ENCODE measurements at places on chromosomes 1 and 21.

- peak; percentile 81 for DNase-seq
Observed at GRCh38 chr1:200738949-200739651, 407 bp downstream of the CAMSAP2 start.

GRCh38 chr1:164261691-164262240 lies 297.2 kb upstream of the PBX1 start:
- DNase-seq = no peak

DNA sequence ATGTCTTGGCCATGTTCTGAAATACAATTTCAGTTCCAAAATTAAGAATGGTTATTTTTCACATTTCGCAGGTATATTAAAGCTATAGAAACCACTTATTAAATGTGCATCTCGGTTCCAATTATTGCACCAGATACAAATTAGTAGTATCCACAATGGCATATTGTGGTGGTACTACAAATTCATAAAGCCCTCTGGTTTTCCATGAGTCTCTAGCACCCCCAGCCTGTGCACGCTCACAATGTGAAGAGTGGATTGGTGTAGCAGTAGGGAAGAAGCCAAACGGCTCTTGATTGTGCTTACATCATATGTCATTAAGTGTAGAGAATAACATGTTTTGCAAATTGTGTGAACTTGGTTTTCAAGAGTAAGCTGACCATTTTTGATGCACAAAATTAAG lies 1.9 kb upstream of the BRINP3 start:
- DNase-seq = no peak

DNA sequence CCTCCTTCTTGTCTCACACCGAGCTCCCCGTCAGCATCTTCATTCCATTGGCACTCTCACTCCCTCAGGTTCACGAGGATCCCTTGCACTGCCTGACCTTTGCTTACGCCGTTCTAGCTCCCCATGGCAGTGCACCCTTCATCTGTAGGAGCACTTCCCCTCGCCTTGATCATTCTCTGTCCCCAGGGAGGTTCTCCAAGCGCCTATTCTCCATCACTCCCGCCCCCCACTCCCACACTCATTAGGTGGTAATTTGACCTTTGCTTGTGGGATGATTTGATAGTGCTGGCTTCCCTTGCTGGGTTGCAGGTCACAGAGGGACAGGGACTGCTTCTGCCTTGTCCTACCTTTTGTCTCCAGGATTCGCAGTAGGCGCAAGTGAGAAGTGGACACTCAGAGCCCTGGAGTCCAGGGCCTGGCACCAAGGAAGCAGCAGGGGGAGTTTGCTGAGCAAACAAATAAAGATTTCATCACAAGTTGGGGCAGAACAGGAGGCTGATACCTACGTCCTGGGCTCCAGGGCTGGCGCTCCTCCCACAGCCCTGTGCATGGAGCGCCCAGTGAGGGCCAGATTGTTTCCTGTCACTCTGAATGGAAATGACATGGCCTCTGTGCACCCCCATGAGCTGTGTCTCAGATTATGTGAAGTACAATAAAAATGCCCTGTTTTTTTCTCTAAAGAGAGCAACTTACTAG lies 82.0 kb upstream of the RUNX3 start:
- peak; percentile 41 for DNase-seq

DNA sequence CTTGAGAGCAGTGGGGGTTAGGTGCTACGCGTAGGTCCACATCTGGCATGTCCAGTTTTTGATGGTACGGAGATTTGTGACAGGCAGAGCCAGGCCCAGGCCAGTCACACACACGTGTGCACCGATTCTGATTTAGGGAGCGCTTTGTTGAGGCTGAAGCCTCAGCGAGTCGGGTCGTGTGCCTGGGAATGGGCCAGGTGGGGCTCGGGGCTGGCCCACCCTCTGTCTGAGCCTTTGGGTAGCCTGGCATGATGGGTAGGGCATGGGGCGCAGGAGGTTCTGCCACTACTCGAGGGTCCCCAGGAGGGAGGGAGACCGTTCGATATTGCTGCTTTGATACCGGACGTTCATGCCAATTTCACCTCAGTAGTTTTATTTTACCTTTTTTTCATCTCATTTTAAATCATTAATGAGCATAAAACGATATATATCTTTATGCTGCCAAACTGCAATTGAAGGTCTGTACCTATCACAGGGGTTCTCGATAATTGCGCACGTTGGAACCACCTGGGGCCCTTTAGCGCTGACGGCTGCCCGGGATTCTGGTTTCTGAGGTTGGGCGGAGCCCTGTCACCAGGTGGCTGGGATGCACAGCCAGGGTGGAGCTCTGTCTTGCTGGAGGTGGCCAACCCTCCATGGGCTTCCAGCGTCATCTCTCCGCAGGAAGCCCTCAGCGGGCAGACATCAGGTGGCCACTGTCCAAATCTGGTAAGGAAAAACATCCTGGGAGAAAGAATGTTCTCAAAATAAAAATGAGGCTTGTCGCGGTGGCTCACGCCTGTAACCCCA lies 71.9 kb downstream of the SCCPDH start:
- DNase-seq = no peak

DNA sequence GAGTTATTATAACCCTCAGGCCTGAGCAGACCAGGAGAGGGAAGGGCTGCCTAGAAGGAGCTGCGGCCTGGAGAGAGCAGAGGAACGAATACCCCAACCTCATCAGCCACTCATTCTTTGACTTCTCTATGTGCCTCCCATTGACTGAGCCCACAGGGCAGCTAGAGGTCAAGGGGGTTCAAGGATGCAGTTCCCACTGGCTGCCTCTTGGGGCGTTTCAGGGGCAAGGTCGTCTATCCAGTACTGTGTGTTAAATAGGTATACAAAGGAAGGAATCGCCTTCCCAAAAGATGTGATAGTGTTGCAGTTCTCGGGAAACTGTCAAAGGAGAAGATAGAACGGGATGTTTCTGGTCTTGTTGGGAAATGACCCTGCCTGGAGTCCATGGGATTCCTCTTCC lies 250.6 kb downstream of the PRDM2 start:
- no peak for DNase-seq

- no peak for DNase-seq
Observed at GRCh38 chr1:3955196-3955772, 55.2 kb upstream of the C1orf174 start.

GRCh38 chr1:15289251-15289651 lies 42.2 kb downstream of the FHAD1 start:
- DNase-seq = no peak

DNA sequence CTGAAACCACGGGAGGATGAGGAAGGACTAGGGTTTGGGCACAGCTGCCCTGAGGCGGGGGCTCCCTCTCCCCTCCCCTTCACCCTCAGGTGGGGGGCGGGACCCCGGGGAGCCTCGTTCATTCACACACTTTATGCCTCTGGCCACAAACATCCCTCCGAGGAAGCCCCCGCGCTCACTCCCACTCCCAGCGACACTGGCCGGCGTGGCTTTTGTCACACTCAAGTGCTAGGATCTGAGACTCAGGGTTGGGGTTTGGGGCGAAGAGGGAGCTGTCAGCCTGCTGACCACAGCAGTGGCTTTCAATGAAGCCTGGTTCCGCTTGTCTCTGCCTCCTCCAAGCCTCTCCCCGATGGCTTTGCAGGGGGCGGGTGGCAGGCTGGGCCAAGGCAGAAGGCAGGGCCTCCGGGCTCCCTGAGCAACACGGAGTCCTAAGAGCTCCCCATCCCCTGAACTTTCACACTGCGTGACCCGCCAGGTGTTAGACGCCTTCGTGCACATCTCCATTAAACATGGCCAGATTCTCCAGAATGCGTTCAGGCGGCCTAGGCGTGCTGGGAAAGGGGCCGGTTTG lies 178.1 kb downstream of the NPHP4 start:
- DNase-seq = no peak

DNA sequence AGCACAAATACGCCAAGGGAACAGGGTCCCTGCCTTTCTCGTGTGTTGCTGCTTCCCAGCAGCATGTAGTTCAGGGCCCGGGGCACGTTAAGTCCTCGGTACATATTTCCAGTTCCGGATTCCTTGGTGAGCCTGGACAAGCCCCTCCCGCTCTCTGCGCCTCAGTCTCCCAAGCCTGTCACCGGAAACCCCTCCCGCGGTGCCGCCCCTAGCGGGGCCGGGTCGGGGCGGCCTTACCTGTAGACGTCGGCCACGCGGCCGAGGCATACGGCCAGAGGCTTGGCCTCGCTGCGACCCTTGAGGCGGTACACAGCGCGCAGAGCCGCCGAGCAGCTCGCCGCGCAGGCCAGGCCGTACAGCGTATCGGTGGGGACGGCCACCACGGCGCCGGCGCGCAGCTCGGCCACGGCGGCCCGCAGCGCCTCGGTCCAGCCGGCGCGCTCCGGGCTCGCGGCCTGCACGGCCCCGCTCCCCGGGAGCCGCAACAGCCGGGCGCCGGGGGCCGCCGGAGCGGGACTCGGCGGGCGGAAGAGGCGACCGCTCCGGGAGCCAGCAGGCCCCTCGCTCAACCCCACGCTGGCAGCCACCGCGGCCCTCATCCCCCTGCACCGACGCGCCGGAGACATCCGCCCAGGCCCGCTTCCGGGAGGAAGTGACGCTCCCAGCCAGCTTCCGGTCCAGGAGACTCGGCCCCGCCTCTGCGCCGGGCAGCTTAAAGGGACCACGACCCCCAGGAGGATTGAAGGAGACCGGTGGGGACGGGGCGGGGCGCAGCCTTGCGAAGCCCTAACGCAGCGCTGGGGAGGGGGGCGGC lies at the start of the genes C1orf122 and YRDC:
C1orf122 (plus strand) TSS at position 236 of the 814 bp plus-strand sequence. CDS start 615 bp downstream, outside the sequence.
YRDC (minus strand) TSS at position 654 of the 814 bp plus-strand sequence; CDS start at position 626, 28 bp downstream.
- DNase-seq = peak; percentile 91

- peak; percentile 72 for DNase-seq
Observed at GRCh38 chr1:247331172-247331524, 519 bp downstream of the ZNF496 start.

DNA sequence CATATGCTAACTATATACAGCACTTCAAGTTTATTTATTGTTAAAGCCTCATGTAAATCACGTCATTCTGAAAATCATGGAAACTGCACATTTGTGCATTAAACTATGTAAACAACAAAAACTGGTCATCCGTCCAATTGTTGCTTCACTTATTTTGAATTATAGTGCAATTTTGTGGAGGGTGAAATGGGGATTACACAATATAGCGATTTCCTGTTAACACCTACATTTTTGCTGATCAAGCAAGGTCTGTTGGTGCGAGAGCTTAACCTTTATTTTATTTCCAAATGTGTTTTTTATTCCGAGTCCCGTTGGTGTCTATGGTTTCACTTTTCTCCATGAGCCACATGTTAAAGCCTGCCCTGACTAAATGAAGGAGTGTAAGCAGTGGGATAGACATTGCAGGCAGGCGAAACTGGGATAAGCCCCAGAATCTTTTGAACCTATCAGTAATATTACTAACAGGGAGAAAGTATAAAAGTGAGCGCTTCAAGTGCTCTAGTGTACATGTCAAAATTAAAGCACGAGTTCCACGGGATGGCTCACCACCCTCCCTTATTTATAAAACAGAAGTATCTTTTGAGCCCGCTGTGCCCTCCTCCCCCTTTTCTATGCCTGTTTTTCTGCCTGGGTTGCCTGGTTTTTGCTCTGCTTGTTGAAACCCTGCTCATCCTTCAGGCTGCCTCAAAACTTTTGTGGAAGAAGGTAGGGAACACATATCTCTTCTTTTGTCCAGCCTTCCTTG lies 120.7 kb downstream of the NFIA start:
- no peak for DNase-seq

- peak; percentile 22 for DNase-seq
Observed at GRCh38 chr1:180954005-180954800, 41.5 kb downstream of the KIAA1614 start.

- DNase-seq = no peak
Observed at GRCh38 chr1:14997646-14998276, 155.8 kb upstream of the TMEM51 start.

DNA sequence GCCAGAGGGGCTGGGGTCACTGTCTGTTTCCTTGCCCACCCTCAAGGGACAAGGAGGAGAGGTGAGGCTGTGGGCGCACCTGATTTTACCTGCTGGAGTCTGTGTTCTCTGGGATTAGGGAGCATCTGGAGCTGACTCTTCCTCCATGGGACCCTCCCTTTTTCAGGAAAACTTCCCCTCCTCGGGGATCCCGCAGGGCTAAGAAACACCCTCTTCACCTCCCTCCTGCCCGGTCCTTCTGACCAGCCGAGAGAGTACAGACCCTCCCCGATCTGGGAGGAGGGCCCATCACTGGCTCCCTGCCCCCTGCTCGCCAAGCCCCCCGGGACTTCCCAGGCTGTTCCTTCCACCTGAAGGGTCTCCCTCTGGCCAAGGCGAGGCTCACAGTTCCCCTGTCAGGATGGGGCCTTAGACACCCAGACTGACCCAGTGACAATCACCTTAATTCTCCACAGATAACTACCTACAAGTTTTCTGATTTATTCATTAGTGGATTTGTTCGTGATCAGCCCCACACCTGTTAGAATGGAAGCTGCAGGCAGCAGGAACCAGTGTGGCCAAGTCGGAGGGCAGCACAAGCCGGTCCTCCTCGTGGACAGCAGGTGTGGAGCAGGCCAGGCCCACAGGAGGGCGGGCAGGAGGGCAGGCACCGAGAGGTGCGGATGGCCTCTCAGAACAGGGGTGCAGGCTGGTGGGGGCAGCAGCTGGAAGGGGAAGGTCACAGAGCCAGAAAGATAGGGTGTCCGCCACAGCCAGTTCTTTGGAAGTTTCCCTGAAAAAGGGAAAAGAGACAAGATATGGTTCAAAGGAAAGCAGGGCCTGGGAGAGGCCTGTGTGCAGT lies 15.9 kb upstream of the SAMD11 start:
- no peak for DNase-seq

- DNase-seq = no peak
Observed at GRCh38 chr1:109652402-109652801, 3.5 kb upstream of the GSTM4 start.

GRCh38 chr1:182169203-182169602 lies 107.7 kb upstream of the ZNF648 start:
- DNase-seq = no peak
